ENCODE measurements at places on chromosomes 5 and 9.

DNA sequence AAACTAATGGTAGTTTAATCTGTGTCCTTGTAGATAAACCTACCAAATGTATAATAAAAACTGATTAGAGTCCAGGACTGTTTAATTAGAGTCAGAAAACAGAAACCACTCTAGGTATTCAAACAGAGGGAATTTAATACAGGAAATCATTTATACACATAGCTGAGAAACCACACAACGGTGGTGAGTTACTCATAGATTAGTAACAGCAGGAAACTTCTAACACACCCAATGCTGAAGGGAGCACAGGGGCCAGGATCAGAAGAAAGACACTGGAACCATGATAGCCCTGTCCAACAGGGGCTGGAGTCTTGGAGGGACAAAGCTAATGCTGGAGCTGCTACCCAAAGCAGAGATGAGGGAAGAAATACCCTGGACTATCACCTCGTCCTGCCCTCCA, 321.0 kb downstream of the ACTL7B start:
- no peak for DNase-seq

DNA sequence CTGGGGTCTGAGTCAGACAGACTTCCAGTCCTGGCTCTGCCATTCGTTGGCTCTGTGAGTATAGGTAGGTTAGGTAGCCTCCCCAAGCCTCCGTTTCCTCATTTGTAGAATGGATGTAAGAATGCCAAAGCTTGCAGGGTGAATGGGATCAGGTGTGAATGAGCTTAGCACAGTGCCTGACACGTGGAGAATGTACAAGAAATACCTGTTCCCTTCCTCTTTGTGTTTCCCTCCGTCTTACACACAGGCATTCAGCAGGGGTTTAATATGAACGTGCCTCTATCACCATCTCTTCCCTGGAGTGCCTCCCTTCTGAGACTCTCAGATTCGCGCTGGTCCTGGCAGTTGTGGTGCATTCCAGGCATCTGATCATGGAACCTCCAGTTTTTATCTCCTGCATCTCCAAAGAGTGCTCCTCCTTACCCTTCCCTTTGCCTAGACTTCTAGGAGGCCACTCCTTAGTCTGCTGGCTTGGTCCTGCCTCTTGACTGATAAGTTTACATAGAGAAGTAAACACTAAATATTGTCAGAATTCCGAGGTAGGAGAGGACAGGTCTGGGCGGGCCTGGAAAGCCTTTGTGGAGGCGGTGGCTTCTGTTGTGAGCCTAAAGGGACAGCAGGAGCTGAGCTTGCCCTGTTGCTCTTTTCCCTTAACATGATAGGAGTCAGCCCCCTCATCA, 199.4 kb downstream of the AOPEP start:
- no peak for DNase-seq

DNA sequence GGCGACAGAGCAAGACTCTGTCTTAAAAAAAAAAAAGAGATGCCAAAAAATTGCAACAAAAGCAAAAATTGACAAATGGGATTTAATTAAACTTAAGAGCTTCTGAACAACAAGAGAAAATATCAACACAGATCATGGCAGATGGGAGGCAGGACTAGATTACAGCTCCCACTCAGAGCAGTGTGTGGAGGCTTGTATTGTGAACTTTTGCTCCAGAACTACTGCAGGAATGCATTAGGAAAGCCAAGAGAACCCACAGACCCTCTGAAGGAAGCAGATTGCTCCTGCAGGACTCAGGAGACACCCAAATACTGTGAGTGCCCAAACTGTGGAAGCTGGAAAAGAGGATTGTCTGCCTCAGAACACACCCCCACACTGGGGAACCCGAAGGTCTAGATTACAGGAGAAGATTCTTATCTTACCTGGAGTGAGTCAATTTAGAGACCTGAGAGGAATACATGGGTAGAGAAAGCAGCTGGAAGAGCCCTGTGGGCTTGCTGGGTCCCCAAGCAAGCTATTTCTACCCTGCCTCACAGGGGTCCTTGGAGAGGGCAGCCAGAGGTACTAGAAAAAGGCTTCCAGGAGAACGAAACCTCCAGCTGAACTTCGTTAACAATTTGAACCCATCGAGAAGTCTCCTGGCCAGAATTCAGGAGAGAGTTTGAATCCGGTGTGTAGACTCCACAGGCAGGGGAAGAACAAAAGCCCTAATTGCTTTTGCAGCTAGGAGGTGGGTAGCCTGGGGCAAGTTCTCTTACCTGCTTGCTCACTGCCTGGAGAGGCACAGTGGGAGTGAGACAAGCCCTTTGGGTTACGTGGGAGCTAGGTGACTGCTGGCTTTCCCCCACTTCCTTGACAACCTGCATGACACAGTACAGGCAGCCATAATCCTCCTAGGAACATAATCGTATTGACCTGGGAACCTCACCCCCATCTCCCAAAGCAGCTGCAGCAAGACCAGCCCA, 593.4 kb upstream of the RGMB start:
- no peak for DNase-seq

DNA sequence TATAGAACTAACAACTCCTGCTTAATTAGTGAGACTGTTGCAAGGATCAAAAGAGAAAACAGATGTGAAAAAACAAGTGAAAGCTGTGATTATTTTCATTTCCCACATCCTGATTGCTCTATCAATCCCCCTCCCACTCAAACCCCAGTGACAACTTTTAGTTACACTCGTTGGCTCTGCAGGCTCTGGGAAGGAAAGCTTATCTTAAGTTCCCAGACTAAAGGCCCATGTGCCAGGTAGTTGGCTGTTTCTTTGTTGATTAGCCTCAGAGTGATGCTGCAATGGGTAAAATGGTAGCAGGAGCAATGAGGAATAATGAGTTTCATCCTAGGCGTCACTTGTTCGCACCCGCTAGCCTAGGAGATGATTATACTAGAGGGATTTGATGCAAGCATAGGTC, 133.3 kb upstream of the IFNE start:
- DNase-seq: no peak

- DNase-seq: no peak
Observed at GRCh38 chr5:69528035-69528434, 32.0 kb upstream of the GTF2H2C start.

DNA sequence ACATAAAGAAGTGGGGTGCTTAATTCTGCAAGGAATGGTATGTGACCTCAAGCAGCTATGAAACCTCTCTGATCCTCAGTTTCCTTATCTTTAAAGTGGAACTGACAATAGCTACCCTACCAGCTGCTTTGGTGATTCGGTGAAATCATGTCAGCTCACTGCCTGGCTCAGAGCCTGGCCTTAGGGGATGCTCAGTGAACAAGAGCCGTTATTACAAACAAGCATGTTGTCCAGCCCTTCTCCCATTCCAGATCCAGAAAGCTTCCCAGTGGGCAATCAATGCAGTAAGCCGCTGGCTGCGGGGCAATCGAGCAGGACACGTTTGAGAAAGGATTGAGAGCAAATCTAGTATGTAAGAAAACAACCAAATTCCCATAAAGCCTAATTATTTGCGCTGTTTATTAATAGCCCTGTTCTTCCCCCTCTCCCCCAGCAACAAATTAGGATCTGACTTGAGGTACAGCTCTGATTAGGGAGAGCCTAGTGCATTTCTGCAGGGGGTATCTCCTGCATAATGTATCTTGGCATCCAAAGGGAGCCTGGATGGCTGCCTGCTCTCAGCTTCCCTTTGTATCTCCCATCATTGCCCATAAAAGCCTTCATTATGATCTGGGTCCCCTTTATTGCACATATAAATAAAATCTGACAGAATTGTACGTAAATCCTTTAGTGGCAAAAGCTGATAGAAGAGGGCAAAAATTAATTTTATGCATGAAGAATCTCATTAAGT, 371.4 kb downstream of the TMEM232 start:
- DNase-seq: peak; percentile 23

DNA sequence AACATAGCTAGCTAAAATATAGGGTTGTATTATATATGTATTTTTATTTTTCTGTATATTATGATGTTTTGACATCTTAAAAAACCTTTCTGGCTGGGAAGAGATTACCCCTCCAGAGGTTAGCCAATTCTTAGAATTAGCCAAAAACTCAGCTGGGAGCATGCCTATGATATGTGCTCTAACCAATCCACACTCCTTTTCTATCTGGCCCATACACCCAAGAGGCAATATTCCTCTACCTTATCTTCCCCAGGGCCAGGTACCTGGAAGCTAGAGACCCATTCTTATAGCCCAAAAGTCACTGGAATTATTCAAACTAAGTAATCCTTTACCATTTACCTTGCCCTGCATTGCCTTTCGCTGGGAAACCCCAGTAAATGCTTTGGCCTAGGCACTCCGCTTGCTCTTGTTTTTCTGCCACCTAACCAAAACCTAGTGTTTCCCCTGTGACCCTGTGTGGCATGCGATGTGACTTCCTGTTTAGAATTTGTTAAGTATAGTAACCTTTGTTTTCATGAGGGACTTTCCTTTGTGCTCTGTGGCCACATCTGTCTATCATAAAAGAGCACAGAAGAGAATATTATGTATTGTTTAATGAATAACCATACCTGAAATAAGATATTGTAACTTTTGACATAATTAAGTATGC, 37.4 kb downstream of the CSNK1G3 start:
- peak; percentile 90 for DNase-seq

DNA sequence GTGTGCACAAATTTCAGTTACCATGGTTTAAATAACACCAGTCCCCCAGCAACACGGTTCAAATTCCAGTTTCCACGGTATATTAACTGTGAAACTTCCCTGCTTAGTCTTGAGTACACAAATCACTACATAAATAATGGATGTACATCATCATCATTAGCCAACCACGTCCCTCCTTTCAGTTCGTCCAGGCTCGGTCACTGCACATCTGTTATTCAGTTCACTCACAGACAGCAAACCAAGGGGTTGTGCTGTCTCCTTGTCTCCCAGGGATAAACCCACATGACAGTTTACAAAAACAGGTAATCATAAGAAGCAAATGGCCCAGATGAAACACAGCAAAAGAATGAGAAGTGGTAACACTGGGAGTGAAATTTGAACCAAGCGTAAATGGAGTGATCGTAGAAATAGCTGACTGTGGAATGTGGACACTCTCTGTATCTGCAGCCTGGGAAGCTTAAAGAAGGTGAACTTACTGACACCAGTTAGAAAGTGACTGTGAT, 61.0 kb upstream of the RAD23B start:
- no peak for DNase-seq

- peak; percentile 80 for DNase-seq
Observed at GRCh38 chr5:40386289-40386688, 293.4 kb upstream of the PTGER4 start.
